ENCODE measurements at places on chromosomes 12 and 14. TPM values are rescaled to one million over a fixed set of nuclear protein-coding genes. Genes with fewer than 3 reads are reported as not detected.

The REC8 gene
- total RNA-seq: 0.85 TPM

The TEAD4 gene
- 6.5 TPM for total RNA-seq

The TMPRSS12 gene
- not detected for total RNA-seq

The GPR162 gene
- 3.0 TPM for total RNA-seq

The AKAP3 gene
- total RNA-seq: 1.5 TPM

The GALNT16 gene
- 0.85 TPM for total RNA-seq

The MYH6 gene
- total RNA-seq: not detected

The GLIPR1L2 gene
- total RNA-seq: 0.71 TPM

The SYT1 gene
- total RNA-seq: 2.0 TPM

The MOAP1 gene
- 11.4 TPM for total RNA-seq

The CTSG gene
- total RNA-seq: not detected

The PLBD2 gene
- total RNA-seq: 40.7 TPM

The SERPINA4 gene
- not detected for total RNA-seq

The SERPINA5 gene
- not detected for total RNA-seq

The THTPA gene
- total RNA-seq: 12.5 TPM

The CDC42BPB gene
- total RNA-seq: 57.6 TPM

The CLEC12A gene
- not detected for total RNA-seq

The HHIPL1 gene
- 4.4 TPM for total RNA-seq

The ST8SIA1 gene
- 0.65 TPM for total RNA-seq

The LETMD1 gene
- 53.6 TPM for total RNA-seq

The SMIM41 gene
- total RNA-seq: 9.8 TPM

The GDF3 gene
- total RNA-seq: not detected

The EXD2 gene
- 14.8 TPM for total RNA-seq

The CLEC1B gene
- not detected for total RNA-seq

The TEX52 gene
- total RNA-seq: not detected

The SDR9C7 gene
- not detected for total RNA-seq

The GSC gene
- 0.71 TPM for total RNA-seq

The ENDOU gene
- total RNA-seq: not detected

The JPH4 gene
- total RNA-seq: not detected

The CBLN3 gene
- 3.3 TPM for total RNA-seq

The MFAP5 gene
- total RNA-seq: 20.3 TPM

The KCNJ8 gene
- 19.8 TPM for total RNA-seq

The RFC5 gene
- total RNA-seq: 7.8 TPM

The SLC17A8 gene
- total RNA-seq: not detected

The FAM90A1 gene
- under 0.01 TPM for total RNA-seq

The PPP2R5E gene
- 10.2 TPM for total RNA-seq

The NFATC4 gene
- 48.2 TPM for total RNA-seq

The TAS2R19 gene
- 4.0 TPM for total RNA-seq

The SPIC gene
- total RNA-seq: not detected

The KCNC2 gene
- total RNA-seq: not detected

The DDN gene
- total RNA-seq: under 0.01 TPM

All from smooth muscle cell of bladder (primary cell).